Right cardiac atrium (tissue), 5 donors: ENCODE measurements at places on chromosomes 2 and 18. TPM values are rescaled to one million over a fixed set of nuclear protein-coding genes. Genes with fewer than 3 reads are reported as not detected.

MSTN gene
- 0.56 TPM for total RNA-seq

NGEF gene
- total RNA-seq, result 2.7 TPM

TMEM200C gene
- 8.4 TPM for total RNA-seq

VIL1 gene
- not detected for total RNA-seq

SERPINB3 gene
- not detected for total RNA-seq

NABP1 gene
- total RNA-seq, result 8.4 TPM

ALPG gene
- not detected for total RNA-seq

DNA sequence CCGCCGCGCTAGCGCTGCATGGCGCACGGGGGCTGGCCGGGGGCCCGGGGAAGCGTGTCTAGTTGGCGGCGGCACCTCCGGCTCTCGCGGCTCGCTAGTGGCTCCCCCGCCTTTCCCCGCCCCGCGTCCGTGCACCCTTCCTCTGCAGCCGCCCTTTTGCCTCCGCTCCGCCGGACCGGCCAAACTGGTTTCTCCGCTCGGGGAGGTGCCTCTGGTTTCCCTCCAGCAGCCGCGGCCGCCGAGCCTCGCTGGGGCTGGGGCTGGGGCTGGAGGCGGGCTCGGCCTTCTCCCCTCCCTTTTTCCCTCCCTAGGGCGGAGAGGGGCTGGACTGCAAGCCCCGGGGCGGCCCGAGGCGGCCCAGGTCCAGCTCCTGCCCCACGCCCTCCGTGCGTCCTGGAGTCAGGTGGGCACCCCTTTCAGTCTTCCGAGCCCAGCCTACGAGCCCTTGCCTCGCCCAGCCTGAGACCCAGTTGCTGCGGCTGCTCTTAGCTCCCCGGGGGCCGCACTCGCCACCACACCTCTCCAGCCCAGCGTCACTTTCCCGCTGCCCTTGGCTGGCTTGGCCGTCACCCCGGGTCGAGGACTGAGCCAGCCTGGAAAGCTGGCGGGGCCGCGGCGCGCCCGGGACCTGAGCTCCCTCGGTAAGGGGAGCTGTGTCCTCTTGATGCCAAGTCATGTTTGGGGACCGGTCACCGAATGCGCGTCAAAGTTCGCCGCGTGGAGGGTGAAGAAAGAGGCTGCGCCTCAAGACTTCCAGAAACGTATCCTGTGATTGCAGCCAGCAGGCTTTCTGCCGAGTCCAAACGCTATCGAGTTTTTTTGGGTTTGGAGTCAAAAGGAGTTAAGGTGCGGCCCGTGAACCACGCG, at the start of gene ATP8B1:
TSS of gene ATP8B1 (minus strand) at position 213 of the 867 bp plus-strand sequence. CDS start 71,508 bp downstream, outside the sequence.
- DNase-seq, result peak; percentile 93

- DNase-seq, result no peak
Measured at GRCh38 chr2:179104736-179105135, 54.8 kb upstream of the CCDC141 start.

DNA sequence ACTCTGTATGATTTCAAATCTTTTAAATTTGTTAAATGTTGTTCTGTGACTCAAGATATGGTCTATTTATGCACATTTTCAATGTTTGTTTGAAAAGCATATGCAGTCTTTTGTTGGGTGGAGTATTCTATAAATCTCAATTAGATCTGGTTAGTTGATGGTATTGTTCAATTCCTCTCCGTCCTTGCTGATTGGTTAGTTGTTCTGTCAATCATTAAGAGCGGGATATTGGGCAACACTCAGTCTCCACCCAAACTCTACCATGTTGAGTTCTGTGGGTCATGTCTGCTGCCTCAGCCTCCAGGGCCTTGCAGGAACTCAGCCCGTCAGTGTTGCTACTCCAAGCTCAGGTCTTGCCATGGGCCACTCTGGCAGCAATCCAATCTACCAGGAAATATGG, 118.9 kb downstream of the VWA3B start:
- DNase-seq, result no peak

DNA sequence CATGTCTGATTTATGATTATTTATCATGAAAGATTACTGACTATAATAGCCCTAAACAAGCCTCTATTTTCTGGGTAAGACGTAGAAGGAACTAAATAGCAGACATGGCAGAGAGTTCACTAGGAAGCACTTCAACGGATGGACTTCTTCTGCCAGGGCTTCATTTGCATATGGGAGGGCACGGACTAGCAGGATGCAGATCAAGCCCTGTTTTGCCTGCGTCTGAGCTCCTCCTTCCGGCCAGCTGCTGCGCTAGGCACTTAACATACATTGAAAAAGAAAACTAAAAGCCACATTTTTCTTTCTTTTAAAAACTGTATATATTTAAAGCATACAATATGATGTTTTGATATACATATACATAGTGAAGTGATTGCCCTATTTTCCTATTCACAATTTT, 340.0 kb upstream of the MEX3C start:
- DNase-seq, result peak; percentile 11

DNA sequence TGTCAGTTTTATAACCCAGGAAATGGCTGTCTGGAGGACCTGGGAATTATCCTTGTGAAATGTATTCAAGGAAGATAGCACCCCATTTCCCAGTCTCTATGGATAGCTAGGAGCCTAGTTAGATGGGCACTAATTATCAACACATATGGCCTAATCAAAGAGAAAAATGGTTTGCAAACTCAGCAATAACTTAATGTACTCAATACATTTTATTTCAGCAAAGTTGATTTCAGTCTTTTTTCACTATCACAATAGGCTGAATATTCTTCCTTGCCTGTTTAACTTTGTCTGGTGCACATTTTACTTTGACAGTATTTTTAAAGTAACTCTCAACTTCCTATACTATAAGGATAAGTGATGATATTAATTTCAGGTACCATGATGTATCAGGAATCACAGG, 756.3 kb downstream of the CCDC85A start:
- DNase-seq, result no peak

- no peak for DNase-seq
Measured at GRCh38 chr2:69184224-69184623, 171.2 kb downstream of the ANTXR1 start.

DNA sequence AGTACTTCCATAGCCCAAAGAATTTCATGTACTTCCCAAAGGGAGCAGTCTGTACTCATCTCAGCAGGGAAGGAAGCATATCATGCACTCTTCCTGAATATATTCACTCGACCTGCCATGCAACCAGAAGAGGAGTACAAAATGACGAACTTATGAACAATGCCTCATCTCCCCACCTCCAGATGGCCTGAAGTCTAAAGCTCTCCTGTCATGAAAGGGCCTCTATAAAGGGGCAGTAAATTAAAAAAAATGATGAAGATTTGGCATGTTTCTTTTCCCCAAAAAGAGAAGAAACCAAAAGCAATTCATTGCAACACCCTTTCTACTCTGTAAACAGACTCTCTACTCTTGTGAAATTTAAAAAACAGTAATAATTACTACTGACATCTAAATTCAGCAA, 1601.1 kb downstream of the LRP1B start:
- DNase-seq, result no peak

GRCh38 chr18:40653682-40654081, 1301.4 kb upstream of the PIK3C3 start:
- DNase-seq, result no peak

- DNase-seq, result no peak
Measured at GRCh38 chr18:60445341-60445740, 72.8 kb upstream of the MC4R start.

GRCh38 chr2:158782616-158783015, 12.5 kb upstream of the DAPL1 start:
- DNase-seq, result no peak

- DNase-seq, result no peak
Measured at GRCh38 chr18:35564795-35565453, 16.6 kb upstream of the GALNT1 start.

GRCh38 chr2:53477517-53477916, 290.1 kb upstream of the CHAC2 start:
- DNase-seq, result no peak

DNA sequence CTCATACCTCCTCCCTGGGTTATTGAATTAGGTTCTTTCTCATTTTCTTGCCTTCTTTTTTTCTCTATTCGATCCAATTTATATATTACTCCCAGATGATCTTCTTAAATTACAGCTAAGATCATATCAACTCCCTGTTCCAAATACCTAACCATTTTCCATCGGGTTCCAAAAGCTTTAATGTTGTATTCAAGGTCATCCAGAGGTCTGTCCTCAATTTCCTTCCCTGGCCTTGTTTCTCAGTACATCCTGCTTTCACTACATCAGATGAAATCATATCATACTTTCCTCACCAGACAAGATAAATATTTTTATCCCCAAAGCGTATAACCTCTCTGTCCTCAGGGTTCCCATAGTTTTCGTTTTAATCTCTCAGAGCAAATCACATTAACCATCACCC, 36.3 kb upstream of the GREB1L start:
- no peak for DNase-seq
